ENCODE measurements at places on chromosomes 11 and 22.

- peaks cover 24% of the 10 kb centered on the region for H3K4me1 ChIP-seq
- no peaks in the 10 kb centered on the region for H3K27me3 ChIP-seq
- H3K4me3 ChIP-seq = no peak overlapping the region
- H3K27ac ChIP-seq = no peak overlapping the region
Measured at GRCh38 chr11:33307984-33308383, 50.8 kb downstream of the HIPK3 start.

- H3K4me1 ChIP-seq = no peaks in the 10 kb centered on the region
- no peak overlapping the region for H3K4me3 ChIP-seq
- DNase-seq = no peak
Measured at GRCh38 chr22:22046370-22046769, 63.8 kb upstream of the TOP3B start.

DNA sequence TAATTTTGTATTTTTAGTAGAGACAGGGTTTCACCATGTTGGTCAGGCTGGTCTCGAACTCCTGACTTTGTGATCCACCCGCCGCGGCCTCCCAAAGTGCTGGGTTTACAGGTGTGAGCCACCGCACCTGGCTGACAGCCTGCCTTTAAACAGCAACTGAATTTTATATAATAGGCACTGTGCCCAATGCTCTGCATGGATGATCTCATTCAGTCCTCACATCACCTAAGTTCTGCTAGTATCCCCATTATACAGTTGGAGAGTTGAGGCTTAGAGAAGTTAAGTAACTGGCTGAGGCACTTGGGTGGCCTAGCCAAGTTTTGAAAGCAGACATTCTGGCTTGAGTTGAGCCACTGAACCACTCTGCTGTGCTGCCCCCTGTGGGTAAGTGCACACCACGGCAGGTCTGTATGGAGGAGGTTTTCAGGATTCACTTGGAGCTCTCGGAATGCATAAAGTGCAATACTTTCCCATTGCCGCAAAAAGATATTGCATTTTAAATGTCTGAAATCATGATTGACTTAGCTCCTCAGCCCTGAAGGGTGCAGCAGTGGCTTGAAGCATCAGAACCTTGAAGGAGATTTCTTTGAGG lies 112.4 kb downstream of the LDLRAD3 start:
- H3K36me3 ChIP-seq = no peaks in the 10 kb centered on the region
- no peak overlapping the region for H3K4me3 ChIP-seq
- no peaks in the 10 kb centered on the region for H3K27me3 ChIP-seq
- no peaks in the 10 kb centered on the region for H3K4me1 ChIP-seq

DNA sequence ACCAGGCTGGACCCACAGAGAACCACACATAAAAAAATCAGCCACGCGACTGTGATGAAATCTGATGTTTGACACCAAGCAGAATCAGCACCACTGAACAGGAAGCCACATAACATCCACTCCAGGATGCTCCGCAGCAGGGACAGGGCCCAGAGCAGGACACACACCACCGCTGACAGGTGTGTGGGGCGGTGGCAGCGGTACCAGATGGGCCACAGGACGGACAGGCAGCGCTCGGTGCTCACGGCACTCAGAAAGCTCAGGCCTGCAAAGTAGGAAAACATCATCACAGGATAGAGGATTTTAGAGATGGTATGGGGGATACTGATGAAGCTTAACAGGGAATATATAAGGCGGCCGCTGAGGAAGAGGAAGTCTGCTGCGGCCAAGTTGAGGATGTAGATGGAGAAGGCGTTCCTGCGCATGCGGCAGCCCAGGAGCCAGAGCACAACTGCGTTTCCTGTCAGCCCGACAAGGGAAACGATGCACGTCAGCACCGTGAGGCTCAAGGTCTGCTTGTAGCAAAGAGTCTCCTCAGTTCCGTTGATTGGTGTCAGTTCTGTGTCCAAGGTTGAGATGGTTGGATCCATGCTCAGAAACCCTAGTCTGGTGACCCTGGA lies 4.9 kb downstream of the MRGPRX1 start:
- H3K4me3 ChIP-seq = no peak overlapping the region
- no peaks in the 10 kb centered on the region for H3K27me3 ChIP-seq
- no peak for DNase-seq
- H3K4me1 ChIP-seq = no peaks in the 10 kb centered on the region

Data from thyroid gland (tissue), 4 donors.